ENCODE measurements at places on chromosomes 2 and 18.

GRCh38 chr2:106124106-106124756 is 69.9 kb downstream of the UXS1 start:
- no peak for DNase-seq

DNA sequence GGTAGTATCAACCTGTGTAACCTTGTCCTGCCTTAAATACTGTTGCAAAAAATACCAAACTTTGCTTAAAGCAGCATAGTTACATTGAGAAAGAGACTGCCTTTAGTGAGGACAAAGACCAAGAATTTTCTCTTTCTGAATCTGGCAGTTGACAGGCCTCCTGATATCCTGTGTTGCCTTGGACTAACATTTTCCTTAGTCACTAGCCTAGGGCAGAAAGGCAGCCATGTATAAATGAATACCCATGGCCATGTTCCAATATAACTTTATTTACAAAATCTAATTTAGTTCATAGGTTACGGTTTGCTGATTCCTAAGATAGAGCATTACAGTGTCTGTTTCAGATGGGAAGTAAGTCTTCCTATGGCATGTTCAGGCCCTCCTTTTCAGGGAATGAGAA is 895.4 kb downstream of the CNTNAP5 start:
- no peak for DNase-seq

DNA sequence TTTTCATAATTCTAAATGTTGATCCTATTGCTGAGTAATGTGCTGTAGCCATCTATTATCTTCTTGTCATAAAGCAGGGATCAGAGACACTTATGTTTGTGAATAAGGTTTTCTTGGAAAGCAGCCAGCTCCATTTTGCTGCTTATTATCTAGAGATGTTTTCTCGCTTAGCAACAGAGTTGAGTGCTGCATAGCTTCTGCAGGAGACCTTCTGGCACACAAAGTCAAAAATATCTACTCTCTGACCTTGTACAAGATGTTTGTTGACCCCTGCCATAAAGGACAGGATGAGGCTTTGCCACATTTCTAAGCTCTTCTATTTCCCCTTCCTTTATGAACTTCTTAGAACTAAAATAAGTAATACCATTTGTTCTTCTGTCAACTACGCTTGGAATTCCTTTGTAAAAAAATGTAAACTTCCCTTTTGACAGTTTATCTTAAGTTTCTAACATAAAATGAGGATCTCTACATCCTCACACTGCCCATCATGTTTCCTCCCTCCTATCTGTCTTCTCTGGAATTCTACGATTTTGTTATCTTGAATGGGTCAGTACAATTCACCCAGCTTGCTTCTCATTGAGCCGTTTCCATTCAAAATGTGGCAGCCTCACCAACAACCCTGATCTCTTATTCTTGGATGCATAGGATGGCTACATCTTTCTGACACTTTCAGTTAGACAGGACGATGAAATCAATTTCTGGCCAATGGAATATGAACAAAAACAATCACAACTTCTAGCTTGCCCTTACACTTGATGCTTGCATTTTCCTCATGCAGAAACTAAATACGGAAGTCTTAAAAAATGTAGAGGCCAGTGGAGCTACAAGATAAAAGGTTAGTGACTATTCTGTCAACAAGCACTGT is 1377.0 kb downstream of the SUCLG1 start:
- no peak for DNase-seq

GRCh38 chr2:107595749-107596148 is 230.9 kb upstream of the RGPD4 start:
- no peak for DNase-seq

GRCh38 chr2:1701020-1701419 is 43.3 kb downstream of the PXDN start:
- DNase-seq: no peak

DNA sequence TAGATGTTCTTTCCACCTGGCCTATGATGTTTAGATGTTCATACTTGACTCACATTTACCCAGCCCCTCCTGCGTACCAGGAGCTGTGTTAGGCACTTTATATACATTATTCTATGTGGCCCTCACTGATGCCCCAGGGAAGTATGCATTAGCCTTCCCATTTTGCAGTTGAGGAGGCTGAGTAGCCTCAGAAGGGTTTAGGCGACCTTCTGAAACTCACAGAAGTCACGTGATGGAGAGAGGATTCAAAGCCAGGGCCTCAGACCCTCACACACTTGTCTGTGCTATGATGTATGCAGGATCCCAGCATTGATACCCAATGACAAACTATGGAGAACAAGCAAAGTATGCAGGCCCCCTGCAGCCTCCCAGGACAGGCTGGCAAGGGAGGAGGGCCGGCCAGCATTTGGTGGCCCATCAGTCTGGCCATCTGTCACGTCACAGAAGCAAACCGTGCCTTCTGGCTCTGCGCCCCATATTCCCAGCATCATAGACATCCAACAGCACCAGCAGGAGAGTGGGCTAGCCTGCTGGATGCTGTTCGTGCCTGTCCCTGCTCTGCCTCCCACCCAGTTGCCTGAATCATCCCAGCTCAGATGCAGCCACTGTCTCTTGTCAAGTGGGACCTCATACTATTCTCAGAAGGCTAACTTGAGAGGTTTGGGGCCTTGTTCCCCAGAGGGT is 33.6 kb downstream of the EHD3 start:
- DNase-seq: no peak

GRCh38 chr2:176324862-176325261 is 55.6 kb downstream of the MTX2 start:
- no peak for DNase-seq

- no peak for DNase-seq
Observed at GRCh38 chr18:78713726-78714125, 265.9 kb upstream of the SALL3 start.

DNA sequence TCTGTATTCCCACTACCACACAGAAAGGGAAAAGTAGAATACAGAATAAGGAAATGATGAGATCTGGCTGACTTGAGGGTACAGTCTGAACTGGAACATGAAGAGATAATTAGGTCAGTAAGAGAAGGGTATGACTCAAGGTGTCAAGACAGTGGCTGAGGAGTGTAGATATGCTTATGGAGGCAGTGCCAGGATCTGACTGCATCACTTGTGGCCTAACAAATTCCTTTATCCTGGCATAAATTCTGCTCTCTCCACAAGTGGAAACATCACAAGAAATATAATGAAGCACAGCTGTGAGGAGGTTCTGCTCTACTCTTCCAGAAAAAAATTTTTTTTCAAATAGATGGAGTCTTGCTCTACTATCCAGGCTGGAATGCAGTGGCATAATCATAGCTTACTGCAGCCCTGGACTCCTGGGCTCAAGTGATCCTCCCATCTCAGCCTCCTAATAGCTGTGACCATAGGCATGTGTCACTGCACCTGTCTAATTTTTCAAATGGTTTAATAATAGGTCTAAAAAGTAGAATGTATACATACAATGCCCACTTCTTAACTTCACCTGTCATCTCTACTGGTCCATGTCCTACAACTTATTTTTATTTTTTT is 85.3 kb downstream of the C2orf74 start:
- no peak for DNase-seq

DNA sequence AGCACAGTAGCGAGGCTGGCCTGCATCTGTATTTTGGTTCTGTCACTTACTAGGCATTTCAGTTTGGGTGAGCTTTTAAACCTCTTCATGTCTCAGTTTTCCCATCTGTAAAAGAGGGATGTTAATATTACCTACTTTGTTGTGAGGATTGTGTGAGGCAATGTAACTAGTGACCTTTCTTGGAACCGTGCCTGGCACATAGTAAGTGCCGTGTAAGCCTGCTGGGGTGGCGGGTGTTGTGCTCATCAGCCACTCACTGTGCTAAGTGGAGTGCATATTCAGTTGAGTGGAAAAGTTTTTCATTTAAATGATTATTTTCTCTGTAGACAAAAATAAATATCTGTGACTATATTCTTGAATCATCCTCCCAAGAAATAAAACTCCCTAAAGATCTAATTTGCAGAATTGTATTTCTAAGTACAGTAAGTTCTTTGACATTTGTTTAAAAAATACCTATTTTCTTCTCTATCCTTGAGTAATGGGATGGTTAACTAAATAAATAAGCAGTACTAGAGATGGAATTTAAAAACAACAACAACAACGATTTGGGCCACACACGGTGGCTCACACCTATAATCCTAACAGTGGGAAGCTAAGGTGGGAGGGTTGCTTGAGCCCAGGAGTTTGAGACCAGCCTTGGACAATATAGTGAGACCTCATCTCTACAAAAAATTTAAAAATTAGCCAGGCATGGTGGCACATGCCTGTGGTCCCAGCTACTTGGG is 56.7 kb downstream of the MALT1 start:
- DNase-seq: no peak

DNA sequence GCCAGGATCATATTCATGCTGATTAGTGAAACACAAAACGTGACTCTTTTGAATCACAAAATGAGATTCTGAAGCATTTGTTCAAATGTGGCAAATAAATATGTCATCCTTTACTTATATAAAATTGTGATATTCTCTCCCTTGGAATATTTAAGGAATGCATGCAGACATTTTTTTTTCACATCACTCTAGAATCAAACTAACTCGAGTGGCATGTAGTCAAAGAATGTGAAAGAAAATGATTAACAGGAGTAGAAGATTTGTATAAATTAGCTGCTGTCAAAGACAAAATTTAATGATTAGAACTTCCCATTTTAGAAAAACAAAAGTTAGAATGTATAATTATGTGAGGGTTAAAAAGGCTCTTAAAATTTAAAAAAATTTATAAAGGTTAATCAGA is 721.0 kb upstream of the FAM98A start:
- no peak for DNase-seq

DNA sequence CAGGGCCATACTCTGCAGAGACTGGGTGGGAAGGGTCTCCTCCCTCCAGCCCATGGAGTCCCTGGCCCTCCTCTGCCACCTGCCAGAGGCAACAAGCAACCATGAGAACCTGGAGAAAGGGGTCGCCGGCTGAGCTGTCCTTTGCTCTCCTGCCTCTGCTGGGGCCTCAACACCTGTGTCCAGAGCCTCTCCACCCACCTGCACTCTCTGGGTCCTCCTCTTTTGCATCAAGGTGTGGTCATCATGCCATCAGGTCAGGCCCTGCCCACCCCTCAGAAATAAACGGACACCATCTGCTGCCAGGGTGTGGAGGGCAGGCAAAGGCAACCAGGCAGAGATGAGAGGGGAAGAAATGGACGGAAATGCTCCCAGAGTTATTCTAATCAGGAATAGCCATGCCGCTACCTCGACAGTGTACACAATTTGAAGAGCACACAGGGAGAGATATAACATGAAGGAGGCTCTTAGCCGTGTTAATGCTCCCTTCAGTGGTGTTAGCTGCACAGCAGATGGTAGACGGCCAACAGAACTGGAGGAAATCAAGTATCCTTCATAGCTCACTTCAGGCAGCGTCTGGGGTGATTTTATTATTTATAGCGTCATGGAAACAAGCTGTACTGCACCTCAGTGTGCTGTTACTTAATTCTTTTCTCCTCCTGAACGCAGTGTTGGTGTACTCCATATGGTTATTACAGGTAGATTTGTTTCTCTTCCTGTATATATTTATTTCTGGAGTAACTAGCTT is 247.9 kb downstream of the TSN start:
- DNase-seq: peak; percentile 38

- DNase-seq: no peak
Observed at GRCh38 chr18:8478166-8478967, 130.9 kb upstream of the RAB12 start.

GRCh38 chr18:5891184-5891853 is 4.0 kb downstream of the TMEM200C start:
- DNase-seq: no peak

DNA sequence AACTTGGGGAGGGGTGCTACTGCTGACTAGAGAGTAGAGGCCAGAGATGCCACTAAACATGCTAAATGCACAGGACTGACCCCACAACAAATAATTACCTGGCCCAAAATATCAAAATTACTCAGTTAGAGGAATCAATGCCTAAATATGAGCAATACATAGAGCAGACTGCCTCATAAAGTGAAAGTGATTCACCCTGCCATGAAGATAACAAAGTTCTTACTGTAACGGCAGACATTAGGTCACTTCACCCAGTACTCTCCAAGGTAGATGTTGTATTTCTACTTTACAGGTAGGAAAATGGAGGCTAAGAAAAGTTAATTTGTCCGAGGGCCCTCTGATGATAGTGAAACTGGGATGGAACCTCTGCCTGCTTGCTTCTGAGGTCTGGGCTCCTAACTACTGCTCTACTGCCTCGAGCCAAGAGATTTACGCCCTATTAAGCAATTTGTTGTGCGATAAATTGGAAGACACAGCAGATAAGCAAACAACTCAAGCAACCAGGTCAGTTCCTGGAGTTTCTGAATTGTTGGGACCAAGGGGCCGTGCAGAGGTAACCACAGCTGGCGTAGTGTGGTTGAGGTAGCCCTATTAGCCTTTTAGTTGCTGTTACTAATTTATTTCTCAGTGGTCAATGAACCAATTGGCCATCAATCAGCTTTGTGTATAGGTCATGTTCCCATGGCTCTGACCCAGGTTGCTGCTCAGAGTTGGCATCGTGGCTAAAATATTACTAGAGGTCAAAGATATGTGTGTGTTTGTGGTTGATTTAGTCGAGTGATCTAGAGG is 4.8 kb downstream of the DHRS9 start:
- DNase-seq: no peak

DNA sequence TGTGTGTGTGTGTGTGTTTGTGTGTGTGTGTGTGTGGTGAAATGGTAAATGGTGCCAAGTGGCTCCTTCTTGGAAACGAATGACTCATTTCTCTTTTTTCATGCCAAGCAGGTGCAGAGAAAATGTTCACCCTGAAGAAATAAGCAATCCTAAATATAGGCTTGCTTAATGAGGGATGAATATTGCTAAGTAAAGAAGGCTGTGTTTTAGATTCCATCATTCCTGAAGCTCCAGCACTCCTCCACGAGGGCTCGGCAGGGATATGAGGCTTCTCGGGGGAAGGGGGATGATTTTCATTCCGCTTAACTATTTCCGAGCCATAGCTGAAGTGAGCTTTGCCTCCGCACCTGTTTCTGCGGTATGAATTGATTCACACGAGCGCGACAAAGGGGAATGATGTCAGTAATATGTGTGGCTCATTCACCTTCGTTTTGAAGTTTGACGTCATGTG is 72.9 kb downstream of the TSN start:
- no peak for DNase-seq

- DNase-seq: no peak
Observed at GRCh38 chr2:237425320-237425719, 11.4 kb upstream of the COL6A3 start.

DNA sequence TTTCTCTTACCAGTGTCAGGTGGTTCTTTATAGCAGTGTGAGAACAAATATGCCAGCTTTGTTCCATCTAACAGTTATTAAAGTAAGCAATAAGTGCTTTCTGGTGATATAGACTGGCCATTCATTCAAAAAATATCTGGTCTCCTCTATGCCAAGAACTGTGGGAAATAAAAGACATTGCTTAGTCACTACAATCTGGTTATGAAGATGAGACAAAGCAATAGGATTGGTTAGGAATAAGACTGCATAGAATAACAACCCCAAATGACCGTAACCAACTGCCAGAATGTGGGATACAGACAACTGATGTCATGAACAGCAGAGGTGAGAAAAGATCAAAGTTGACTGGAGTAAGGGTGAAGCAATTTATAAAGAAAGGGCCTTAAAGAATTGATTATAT is 83.8 kb downstream of the MBD2 start:
- no peak for DNase-seq

DNA sequence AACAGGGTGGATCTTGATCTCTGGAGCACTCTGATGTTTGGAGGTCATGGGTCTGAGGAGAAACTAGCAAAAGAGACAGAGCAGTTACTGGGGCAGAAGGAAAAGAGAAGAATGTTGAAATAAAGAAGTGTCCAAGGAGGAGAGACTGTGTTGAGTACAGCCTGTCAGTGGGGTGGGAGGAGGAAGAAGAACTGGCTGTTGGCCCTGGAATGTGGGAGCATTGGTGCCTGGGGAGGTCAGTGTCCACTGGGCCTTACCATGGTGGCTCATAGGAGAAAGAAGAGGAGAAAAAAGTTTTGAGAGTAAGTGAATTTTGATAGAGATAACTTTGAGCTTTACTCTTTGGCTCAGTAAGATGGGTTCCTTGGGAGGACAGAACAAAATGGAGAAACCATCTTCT is 499.0 kb downstream of the TXNL1 start:
- DNase-seq: no peak
